Left hindlimb (tissue), 1 donor: ENCODE measurements at places on chromosomes 11 and 22.

GRCh38 chr11:35190804-35191348, 51.9 kb downstream of the CD44 start:
- DNase-seq: no peak

DNA sequence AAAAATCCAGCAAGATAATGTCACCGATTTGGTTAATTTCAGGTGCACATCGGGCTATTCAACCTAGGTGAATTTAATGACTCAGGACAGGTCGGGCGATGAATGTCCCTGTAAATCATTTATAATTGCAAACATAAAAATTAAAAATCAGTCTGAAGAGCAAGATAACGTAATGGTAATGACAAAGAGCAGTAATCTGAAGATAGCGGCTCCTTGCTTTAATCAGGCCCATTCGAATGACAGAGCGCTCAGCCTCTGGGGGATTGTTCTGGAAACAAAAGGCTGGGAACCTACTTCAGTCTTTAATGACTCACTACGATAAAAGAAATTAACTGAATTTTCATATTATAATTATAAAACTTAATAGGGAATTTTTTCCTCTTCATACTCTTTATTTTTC, 61.3 kb downstream of the RCN1 start:
- DNase-seq: no peak

- no peak for DNase-seq
Observed at GRCh38 chr22:18966748-18967147, 30.7 kb upstream of the PRODH start.

GRCh38 chr11:119852741-119853140, 123.7 kb upstream of the NECTIN1 start:
- no peak for DNase-seq

DNA sequence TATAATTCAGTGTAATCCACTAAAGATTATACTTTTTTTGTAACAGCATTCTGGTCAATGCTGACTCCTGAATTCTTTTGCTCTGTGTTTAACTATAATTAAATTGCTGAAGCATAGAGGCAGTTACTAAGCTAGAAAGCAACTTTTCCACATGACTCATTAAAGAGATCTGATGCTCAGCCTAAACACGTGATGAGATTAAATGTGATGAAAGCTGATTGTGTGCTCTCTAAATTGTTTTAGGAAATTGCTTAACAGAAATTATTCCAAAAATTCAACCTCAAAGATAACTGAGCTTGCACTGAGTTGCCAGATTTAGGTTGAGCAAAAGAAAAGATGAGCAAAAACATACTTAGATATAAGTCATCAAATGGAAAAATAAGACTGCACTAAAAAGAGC, 1033.6 kb downstream of the FAM181B start:
- no peak for DNase-seq

DNA sequence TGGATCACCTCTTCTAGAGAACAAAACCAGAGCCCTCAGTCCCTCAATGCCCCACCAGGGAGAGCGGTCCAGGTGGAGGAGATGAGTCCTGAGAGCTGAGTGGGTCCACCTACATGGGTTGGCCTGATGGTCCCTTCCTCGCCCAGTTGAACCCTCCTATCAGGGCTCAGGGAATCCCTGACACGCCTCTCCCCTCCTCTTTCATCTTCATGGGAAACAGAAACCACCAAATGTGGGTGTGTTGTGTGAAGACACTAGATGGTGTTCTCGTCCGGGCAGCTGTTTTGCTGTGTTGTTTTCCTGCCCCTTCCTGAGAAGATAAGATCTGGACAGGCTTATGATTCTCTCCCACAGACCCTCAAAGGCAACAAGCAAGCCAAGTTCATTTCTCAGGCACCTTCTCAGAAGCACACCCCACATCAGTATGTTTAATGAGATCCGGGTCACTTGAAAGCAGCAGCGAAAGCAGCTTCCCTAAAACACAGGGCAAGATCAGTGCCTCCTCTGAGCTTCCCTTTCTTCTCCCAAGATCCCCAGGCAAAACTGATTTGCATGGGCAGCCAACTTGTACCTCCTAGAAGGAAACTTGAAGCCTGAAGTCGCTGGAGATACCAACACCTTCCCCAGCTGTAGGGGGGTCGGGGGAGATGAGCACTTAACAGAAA, 35.3 kb upstream of the POU2AF1 start:
- no peak for DNase-seq
